ENCODE measurements at places on chromosomes 6 and 20. TPM values are rescaled to one million over a fixed set of nuclear protein-coding genes. Genes with fewer than 3 reads are reported as not detected.

HSPA1L gene
- total RNA-seq = 1.1 TPM

PCK1 gene
- total RNA-seq = 0.30 TPM

GJA1 gene
- 69.8 TPM for total RNA-seq

CGA gene
- 0.48 TPM for total RNA-seq

TRIM10 gene
- total RNA-seq = not detected

CCN6 gene
- total RNA-seq = not detected

RING1 gene
- total RNA-seq = 19.3 TPM

ENPP1 gene
- total RNA-seq = 1.6 TPM

KIAA1586 gene
- total RNA-seq = 6.2 TPM

DSE gene
- 14.7 TPM for total RNA-seq

CDKAL1 gene
- 3.2 TPM for total RNA-seq

All from A549 treated with GW870086 at 1 μM for 4 hours (cell line).